Adipocyte (in vitro differentiated cells): ENCODE measurements at places on chromosomes 13 and 19.

DNA sequence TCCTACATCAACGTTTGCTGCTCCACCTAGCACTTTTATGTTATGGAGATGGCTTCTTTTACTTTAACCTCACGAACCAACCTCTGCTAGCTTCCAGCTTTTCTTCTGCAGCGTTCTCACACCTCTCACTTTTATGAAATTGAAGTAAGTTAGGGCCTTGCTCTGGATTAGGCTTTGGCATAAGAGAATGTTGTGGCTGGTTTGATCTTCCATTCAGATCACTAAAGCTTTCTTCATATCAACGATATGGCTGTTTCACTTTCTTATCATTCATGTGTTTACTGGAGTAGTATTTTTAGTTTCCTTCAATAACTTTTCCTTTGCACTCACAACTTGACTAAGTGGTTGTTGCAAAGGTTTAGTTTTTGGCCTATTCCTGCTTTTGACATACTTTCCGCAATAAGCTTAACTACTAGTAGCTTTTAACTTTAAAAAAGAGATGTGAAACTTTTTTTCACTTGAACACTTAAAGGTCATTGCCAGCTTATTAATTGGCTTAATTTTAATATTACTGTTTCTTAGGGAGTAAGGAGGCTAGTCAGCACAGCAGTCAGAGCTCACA lies 60.0 kb upstream of the SPRY2 start:
- DNase-seq, result no peak

GRCh38 chr19:43534816-43535761 lies 2.1 kb downstream of the ZNF575 start:
- DNase-seq, result peak; percentile 61

DNA sequence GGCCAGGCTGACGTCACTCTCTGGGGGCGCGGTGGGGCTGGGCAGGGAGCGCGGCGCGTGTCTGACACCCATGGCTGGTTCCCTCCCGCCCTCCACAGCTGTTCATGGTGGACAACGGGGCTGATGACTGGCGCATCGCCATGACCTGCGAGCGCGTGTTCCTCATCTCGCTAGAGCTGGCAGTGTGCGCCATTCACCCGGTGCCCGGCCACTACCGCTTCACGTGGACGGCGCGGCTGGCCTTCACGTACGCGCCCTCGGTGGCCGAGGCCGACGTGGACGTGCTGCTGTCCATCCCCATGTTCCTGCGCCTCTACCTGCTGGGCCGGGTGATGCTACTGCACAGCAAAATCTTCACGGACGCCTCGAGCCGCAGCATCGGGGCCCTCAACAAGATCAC lies 14.7 kb downstream of the KCNN1 start:
- DNase-seq, result no peak

DNA sequence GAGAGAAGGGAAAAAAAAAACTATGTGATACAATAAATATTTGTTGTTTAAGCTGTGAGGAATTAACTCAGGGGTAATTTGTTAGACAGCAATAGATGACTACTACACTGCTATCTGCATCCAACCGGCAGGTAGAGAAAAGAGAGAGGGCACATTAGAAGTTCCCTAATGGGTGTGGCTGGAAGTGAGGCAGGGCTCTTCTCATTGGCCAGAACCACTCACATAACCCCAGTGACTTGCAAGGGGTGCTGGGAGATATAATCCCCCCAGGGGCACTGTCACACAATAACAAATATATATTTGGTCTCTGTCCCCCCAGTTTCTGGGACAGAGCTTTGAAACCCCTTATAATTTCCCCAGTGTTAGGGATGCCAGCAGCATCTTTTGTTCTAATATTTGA lies 24.3 kb downstream of the FGF21 start:
- DNase-seq, result no peak

DNA sequence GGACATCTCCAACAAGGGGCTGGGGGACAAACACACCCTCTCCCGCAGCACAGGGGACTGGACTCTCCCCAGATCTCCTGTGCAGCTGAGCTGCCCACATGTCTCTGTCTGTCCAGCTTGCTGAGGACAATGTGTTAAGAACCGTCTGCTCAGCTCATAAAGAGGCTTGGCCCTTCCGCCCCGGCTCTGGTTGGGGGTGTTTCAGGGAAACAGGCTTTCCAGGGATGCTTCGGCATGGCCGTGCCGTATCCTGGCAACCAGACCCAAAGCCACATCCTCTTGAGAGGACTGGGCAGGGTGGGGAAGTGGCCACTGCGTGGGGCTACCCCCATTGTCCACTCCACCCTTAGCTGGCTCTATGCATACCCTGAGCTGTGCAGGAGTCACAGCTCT lies 41.1 kb upstream of the CHST8 start:
- no peak for DNase-seq

GRCh38 chr13:110525328-110526319 lies 35.9 kb downstream of the RAB20 start:
- DNase-seq, result no peak

DNA sequence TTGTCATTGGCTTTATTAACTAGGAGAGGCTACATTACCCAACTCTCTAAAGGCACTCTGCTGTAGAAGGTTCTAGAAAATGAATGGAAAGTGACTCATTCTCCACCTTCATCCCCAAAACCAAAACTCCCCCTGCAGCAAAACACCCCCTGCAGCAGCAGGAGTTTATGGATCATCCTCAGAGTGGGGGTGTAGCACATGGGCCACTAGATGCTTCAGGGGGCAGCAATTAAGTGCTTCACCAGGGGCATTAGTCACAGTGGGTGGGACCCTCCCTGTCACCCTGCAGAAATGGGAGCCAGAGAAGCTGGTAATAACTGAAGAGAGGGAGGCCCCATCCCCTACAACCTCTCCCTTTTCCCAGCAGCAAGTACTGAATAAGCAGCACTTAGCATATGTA lies 64.5 kb upstream of the MED4 start:
- DNase-seq, result no peak
